ENCODE measurements at places on chromosomes 7 and 10.

- DNase-seq: no peak
These were observed 156.9 kb upstream of the PCBD1 start for GRCh38 chr10:71045204-71045809.

GRCh38 chr10:86931872-86932271 is 25.5 kb downstream of the MMRN2 start:
- DNase-seq: no peak

DNA sequence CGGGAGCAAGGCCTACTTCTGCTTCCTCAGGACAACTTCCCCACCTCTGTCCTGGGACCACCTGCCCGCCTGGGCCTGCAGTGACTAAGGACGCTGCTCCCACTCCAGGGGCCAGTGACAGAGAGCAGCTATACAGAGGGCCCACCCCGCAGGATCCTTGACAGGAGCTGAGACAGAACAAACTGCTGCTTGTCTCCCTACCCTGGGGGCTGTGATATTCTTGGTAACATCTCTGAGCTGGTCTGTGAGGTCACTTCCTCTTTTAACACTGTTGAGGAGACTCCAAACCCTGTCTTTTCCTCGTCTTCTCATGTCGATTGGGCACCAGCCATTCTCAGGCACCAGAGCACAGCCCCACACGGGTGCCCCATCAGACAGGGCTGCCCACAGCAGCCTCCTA is 6.9 kb upstream of the MRPS24 start:
- DNase-seq: no peak

- no peak for DNase-seq
These were observed 34.0 kb downstream of the C7orf25 start for GRCh38 chr7:42877862-42878261.

GRCh38 chr10:42937649-42938180 is 139.2 kb upstream of the RET start:
- no peak for DNase-seq

DNA sequence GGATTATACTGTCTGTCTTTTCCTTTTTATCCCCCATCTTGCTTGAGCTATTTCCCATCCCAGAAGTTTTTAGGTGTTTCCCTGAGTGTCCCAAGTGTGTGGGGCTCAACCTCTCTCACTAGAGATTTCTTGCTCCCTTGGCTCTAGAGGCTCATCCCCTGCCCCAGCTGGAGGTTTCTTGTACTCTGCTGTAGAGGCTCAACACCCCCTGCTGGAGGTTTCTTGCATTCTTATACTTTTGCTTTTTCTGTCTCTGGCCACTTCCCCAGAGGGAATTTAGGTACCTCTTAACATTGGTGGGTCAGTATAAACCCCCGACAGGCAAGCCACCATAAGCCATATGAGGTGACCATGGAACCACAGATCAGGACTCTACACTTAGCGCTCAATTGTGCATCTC is 114.2 kb upstream of the FAM3C start:
- no peak for DNase-seq

GRCh38 chr7:21134631-21135030 is 293.3 kb upstream of the SP4 start:
- no peak for DNase-seq
